Stimulated activated CD4-positive, alpha-beta T cell treated with anti-CD3 and anti-CD28 coated beads, Interleukin-12 subunit alpha, Interleukin-12 subunit beta, amount 100 ng/mL, for 24 hours (primary cell): ENCODE measurements at places on chromosomes 11 and 22.

DNA sequence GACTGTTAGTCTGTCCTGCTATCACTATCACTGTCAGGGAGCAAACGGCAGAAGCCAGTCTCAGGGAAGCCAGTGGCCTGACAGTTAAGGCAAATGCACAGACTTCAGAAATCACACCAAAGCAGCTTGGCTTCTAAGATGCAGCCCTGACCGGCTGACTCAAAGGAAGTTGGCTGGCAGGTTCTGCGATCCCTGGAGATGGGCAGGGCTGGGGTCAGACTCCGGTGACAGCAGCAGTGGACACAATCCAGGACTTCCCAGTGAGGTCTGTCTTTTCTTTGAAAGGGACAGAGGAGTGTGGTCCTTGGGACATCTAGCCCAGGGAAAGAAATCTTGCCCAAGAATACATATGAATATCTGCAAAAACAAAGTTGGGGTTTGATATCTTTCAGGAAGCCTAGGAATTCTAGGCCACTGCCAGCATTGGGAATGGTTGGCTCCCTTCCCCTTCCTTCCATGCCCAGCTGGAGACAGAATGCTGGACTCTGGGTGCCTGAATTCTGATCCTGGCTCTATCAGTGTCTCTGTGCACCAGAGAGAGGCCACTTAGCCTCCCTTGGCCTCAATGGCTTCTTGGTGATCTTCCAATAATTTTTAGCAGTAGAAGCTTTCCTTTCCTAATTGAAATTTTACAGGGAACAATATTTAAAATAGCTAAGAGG, 108.9 kb downstream of the KIRREL3 start:
- no peak for DNase-seq

- no peak for DNase-seq
Observed at GRCh38 chr11:99019696-99020095, 1.1 kb upstream of the CNTN5 start.

GRCh38 chr11:11171285-11171684, 181.8 kb downstream of the CSNK2A3 start:
- DNase-seq, result no peak

GRCh38 chr11:74680703-74681531, 50.3 kb downstream of the CHRDL2 start:
- DNase-seq, result no peak

DNA sequence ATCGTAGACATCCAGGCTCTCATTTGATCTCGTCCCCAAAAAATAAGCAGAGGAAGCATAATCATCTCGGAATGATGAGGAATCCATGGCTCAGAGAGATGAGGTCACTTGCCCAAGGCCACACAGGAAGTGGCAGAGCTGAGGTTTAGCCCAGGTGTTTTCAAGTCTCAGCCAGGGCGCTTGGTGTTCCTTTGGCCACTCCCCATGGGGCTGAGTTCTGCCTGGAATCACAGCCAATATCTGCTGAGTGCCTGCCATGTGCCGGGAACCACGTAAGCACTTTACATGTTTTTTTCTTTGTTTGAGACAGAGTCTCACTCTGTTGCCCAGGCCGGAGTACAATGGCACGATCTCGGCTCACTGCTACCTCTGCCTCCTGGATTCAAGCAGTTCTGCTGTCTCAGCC, 29.5 kb upstream of the MYH9 start:
- DNase-seq, result no peak

GRCh38 chr11:94782446-94782845, 14.3 kb downstream of the AMOTL1 start:
- no peak for DNase-seq

- DNase-seq, result no peak
Observed at GRCh38 chr11:86463955-86464354, 89.3 kb downstream of the CCDC81 start.
